AG10803 (cell line): ENCODE measurements at places on chromosomes 12 and 14.

DNA sequence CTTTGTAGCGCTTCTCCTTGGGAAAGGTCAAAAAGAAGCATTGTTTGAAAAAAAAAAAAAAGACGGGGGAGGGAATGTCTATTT, at the start of gene LMO3:
TSS of gene LMO3 (minus strand) at position 46 of the 84 bp plus-strand sequence. CDS start 5,302 bp downstream, outside the sequence.
- DNase-seq: no peak

DNA sequence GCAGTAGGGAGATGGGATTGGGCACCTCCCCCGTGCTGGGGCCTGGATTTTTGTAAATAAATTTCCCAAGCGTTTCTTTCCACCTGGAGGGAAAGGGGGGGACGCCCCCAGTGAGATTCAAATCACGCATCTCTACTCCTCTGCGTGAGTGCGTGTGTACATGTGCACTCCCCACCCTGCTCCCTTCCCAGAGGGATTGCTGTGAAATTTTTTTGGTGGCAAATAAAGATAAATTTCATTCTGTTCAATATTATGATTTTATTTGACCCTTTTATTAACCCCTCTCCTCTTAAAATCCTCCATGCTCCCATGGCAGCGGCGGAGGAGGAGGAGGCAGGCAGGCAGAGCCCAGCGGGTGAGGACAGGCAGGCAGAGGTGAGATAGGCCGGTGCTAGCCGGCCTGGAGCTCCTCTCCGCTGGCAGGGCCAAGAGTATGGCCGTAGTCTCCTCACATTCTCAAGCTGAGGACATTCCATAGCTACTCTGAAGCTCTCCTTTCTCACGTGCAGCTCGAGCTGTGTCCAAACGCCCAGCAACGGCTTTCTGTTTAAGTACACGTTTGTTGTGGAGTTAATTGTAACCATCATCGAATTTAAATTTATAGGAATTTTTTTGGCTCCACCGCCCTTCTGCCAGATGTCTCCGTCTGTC, 1.5 kb upstream of the HOTAIR start:
- DNase-seq: peak; percentile 96

DNA sequence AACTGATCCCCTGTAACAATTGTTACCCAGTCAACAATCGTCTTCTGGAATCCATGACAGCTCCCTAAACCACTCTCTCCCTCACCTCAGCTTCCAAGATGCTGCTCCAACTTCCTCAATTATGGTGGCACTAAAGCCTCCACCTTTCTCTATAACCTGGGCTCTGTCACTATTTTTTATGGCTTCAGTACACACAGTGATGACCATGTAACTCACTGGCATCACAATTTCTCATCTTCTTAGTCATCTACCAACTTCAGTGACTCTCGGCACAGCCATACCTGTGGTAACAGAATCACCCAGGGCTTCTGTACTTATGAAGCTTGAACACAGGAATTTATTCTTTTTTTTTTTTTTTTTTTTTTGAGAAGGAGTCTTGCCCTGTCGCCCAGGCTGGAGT, 32.0 kb upstream of the NPAS3 start:
- no peak for DNase-seq

DNA sequence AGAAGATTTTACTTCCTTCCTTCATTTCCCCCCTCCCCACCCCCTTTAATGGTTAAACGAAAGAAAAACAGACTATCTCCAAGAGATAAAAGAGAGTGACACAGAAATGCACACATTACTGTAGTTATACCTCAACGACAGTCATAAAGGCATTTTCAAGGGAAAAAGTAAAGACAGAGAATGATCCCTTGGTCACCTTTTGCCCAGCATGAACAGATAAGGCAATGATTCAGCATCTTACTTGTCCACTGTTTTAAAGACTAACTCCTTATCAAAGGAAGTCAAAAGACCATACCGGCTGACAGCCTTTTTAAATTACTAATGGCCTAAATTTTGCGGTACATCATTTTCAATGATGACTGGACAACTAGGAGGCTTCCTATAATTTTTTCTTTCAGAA, 326.6 kb downstream of the PAWR start:
- no peak for DNase-seq

DNA sequence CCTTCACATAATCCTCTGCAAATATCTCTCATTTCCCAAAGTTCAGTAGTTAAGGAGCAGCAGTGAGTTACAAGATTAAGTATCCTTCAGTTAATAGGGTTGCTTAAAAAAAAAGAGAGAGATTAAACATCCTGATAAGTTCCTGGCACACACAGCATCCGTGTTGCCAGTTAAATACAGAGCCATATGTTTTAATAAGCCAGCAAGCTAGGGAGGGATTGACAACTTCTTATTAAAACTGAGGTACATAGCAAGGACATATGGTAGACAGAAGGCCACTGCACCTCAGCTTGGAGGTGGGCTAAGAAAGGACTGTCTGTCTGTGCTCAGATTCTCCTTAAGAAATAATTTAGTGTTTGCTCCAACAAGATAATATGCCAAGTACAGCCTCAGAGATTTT, 9.6 kb upstream of the TMEM30B start:
- no peak for DNase-seq

- no peak for DNase-seq
These were observed 340.2 kb downstream of the CACNA1C start for GRCh38 chr12:2393016-2393415.

DNA sequence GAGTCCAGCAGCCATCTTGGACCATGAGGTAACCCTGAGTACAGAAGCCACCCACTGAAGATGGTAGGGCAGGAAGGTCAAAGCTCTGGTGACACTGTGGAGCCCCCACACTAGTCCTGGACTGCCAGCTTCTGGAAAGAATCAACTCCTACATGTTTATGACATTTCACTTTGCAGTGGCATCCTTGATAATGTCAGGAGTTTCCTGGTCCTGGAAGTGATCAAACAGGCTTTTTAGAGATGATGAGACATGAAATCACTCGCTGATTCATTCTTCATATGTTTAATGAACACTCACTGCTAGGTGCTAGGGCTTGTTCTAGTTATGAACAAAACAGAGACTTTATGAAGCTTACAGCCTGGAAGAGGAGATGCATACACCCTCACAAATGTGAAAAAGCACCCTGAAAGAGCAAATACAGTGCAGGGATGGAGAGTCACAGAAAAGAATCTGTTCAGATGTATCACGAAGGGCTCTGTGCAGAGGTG, 15.8 kb upstream of the HNF1A start:
- DNase-seq: no peak

GRCh38 chr12:6839482-6840201, 1.1 kb upstream of the GNB3 start:
- no peak for DNase-seq

GRCh38 chr14:24064091-24064795, 7.1 kb upstream of the CPNE6 start:
- DNase-seq: no peak

GRCh38 chr12:64029013-64029857, 184.7 kb downstream of the SRGAP1 start:
- peak; percentile 89 for DNase-seq

- no peak for DNase-seq
These were observed 18.6 kb downstream of the LARP4 start for GRCh38 chr12:50419112-50419909.

DNA sequence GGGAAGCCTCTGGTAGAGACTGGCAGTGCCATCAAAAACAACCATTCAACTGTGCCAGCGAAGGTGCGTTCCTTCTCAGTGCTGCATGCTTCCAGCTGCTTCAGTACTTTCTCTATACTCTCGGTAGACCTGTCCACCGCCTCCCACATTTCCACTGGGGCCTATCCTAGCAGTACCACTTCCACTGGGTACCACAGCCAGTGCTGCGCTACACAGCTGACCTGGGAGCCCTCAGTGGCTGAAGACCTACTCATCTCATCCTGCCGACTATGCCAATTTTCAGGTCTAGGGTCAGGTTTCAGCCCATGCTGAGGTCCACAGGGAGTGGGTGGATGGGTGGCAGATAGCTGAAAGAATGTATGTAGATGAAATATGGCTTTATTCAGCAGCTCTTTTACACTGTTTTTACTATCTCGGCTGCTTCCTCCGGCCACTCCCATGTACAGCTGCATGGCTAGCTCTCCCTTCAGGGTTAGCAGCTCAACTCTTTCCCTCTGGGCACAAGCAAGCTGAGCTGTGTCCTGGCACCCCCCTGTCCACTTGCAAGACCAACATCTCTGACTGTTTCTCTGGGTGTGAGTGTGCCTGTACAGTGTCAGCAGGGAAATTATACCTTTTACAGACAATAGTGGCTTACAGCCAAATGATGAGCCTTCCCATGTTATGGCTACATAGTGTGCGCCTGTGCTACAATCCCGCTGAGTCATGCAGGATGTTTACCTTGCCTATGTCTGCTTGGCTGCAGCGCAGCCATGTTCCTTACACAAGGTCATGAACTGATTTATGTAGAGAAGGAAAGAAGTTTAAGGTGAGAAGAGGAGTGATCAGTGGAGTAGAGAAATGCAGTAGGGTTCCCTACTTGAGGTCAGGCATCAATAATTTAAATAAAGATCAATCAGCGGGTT, 125.7 kb upstream of the DDHD1 start:
- DNase-seq: peak; percentile 29

DNA sequence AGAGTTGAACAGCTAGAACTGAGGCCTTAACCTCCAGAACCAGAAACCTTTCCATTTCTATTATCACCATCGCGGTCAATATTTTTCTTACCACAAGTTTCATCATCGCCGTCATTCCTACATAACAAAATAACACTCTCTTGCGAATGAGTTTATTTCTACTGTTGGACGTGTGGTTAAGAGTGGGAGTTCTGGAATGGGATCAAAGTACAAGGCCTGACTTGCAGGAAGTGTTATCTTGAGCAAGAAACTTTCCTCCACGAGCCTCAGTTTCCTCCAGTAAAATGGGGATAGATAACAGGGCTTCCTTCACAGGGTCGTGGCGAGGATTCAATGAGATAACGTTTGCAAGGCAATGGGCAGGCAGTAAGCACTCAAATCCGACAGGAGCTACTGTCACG, 652 bp downstream of the SART3 start:
- DNase-seq: peak; percentile 82

GRCh38 chr12:114168061-114168460, 201.9 kb upstream of the RBM19 start:
- peak; percentile 69 for DNase-seq

GRCh38 chr12:57630891-57631433, 2.0 kb downstream of the B4GALNT1 start:
- no peak for DNase-seq

GRCh38 chr14:93329965-93330608, 2.7 kb downstream of the BTBD7 start:
- no peak for DNase-seq

DNA sequence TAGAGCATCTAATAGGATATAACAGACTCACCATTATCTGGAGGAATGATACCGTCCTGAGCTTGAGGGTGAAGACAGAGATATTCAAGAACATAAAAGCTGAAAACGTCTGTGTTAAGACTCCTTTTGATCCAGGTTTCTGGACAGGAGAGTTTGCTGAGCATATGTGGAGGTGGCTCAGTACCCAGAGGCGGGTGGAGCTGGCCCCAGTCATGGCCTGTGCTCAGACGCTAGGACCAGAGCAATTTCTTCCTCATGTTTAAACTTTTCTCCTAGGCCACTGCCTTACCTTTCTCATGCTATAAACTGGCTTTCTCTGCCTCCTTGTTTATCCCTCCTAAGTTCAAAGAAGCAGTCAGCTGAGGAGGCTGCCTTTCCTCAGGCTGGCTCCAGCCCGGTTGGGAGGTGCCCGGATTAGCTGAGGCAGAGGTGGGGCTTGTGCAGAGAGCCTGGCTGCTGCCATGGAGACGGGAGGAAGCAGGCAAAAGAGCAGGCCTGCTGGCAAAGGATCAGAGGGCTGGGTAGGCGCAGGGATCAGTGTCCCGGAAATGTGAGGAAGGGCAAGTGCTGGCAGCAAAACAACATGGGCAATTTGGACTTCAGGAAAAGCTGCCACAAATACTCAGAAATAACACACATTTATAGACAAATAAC, 13.7 kb downstream of the COA8 start:
- peak; percentile 88 for DNase-seq

DNA sequence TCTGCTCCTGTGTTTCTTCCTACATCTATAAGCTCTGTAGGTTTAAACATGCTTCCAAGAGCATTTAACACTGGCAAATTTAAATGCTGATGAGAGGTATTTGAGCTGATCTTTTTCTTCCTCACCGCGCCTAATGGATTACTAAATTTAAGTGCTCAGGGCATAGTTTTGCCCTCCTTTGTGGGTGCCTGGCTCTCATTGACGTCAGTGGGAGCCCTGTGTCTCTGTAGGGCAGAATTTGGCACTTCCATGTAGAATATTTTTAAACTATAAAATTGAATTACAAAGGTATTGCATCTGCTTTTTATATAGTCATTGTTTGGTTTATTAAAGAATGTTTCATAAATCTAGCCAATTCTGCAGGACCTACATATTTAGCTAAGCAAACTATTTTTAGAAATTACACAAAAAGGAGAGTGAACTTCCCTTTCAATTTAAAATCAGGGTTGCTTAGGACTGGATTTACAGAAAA, 444.8 kb downstream of the AEBP2 start:
- peak; percentile 25 for DNase-seq

DNA sequence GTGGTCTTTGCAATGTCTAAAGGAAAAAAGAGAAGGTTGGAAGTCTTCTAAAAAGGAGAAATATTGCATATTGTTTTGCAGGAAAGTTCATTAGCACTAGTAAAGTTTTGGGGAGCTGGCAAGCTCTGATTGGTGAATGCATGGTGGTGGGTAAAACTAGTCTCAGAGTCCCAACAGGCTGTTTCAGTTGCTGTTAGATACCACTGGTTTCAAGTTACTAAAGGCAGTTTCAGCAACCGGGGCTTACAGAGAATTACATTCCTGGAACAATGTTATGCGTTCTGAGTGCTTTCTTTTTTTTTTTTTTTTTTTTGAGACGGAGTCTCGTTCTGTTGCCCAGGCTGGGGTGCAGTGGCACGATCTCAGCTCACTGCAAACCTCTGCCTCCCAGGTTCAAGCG, 208.2 kb downstream of the EPS8 start:
- DNase-seq: peak; percentile 34

GRCh38 chr12:77830583-77831351, at the start of gene NAV3:
Gene NAV3 (plus strand): TSS chr12:77830894. CDS start chr12:77831462, 568 bp downstream.
- DNase-seq: peak; percentile 36

GRCh38 chr12:4164559-4165558, 108.7 kb upstream of the CCND2 start:
- peak; percentile 49 for DNase-seq

- DNase-seq: no peak
These were observed 22.2 kb downstream of the SGPP1 start for GRCh38 chr14:63705561-63706070.

DNA sequence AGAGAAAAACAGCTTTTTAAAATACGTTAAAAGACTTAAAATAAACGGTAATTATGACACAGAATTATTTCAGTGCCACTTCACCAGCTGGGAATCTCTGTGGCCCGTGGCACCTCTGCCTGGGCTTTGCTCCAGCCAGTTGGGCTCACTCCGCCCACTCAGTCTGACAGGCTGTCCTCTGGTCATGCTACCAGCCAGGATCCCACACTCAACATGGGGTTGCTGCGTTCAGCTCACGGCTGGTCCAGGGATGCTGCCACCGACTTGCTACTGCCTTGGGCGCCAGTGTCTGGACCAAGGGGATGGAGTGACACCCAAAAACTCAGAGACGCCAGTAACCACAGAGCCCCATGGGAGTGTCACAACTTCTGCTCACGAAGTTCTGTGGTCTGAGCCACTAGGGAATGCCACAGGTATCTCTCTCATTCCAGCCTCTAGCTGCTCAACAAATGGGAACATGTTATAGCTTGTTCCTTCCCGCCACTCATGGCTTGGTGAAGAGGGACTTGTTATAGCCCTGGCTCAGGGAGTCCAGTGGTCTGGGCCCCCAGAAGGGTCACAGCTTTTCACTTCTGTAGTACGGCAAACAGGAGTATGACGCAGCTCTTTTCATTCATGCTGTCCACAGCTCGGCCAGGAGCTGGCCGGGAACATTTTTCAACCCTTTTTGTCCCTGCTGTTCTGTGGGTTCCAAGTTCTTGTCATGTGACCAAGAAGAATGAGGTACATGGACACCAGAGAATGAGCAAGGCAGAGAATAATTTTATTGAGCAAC, 23.4 kb upstream of the ATXN7L3B start:
- no peak for DNase-seq

- peak; percentile 65 for DNase-seq
These were observed 15.5 kb downstream of the TRMT5 start for GRCh38 chr14:60965402-60965801.
